Immature natural killer cell (primary cell): ENCODE measurements at places on chromosomes 6 and 20. TPM values are rescaled to one million over a fixed set of nuclear protein-coding genes. Genes with fewer than 3 reads are reported as not detected.
A peak's percentile ranks its signal among the peaks of the same experiment; 100 is the strongest.

- no peak for DNase-seq
These were observed 59.1 kb downstream of the KIF16B start for GRCh38 chr20:16514140-16514539.

FAXC gene
- polyA plus RNA-seq, result not detected

- DNase-seq, result no peak
These were observed 66.2 kb downstream of the SOBP start for GRCh38 chr6:107556082-107556481.

DNA sequence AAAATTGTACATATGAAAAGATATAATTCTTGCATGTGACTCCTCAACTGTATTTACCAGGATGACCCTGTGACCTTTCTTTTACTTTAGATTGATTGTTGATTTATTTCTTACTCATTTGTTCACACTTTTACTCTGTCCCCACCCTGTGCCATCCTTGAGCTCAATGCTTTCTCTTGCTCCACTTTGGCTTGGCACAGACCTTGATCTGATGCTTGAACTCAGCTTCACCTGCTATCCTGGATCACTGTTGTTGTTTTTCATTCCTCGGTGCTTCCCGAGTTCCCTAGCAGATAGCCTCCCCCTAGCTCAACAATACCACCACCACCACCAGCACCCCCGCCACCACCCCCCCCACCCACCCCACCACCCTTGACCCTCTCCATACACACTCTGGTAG, 102.1 kb downstream of the EYA4 start:
- no peak for DNase-seq

HCRTR2 gene
- polyA plus RNA-seq, result not detected

LPA gene
- not detected for polyA plus RNA-seq

TAP1 gene
- polyA plus RNA-seq, result 465 TPM

GRCh38 chr20:62381842-62382241, 5.1 kb upstream of the RPS21 start:
- DNase-seq, result no peak

- DNase-seq, result no peak
These were observed 26.8 kb downstream of the JAG1 start for GRCh38 chr20:10646886-10647420.

- no peak for DNase-seq
These were observed 24.3 kb upstream of the IL17A start for GRCh38 chr6:52161689-52162438.

DNA sequence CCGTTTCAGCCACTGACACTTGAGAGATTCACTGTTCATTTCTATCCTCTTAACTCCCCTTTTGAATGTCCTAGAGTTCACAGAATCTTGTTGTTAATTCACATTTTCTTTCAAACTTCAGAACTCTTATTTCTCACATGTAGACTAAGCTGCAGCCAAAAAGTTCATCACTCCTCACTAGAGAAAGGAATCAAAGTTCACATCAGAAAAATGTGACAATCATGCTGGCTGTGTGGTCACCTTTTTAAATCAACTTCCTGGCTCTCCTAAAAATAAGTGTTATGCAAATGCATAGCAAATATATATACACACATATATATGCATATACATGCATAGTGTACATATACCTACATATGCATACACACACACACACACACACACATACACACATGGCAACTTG, 123.0 kb downstream of the CBLN4 start:
- no peak for DNase-seq

CCM2L gene
- not detected for polyA plus RNA-seq

SLC22A1 gene
- polyA plus RNA-seq, result 2.1 TPM

OR2J3 gene
- not detected for polyA plus RNA-seq

GRCh38 chr6:102764317-102764716, 1370.8 kb downstream of the GRIK2 start:
- DNase-seq, result no peak

GRCh38 chr20:48962976-48963771, 41.7 kb downstream of the ARFGEF2 start:
- DNase-seq, result no peak

GRCh38 chr6:33898771-33899170, 95.0 kb upstream of the MLN start:
- no peak for DNase-seq

GRCh38 chr6:112015725-112016124, 38.2 kb upstream of the CCN6 start:
- no peak for DNase-seq

TMEM170B gene
- 0.17 TPM for polyA plus RNA-seq

DNA sequence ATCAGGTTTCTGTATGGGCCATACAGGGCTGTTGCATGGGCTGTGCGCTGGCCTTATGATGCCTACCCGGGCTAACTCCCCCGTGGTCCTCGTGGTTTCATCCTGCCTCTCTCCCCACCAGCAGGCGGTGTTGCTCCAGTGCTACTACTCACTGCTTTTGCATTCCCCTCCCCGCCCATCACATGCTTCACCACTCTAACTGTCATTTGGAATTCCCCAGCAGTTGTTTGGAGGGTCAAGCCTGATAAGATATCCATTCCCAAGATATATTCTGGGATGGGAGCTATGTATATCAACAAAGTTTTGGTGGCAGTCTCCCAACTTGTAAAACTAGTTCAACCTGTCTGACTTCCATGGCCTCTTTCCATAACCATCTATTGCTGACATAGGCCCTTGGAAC, 233.2 kb upstream of the SOX4 start:
- DNase-seq, result no peak

DUSP22 gene
- polyA plus RNA-seq, result 80.1 TPM

C20orf202 gene
- not detected for polyA plus RNA-seq

TMEM63B gene
- 1.7 TPM for polyA plus RNA-seq

- no peak for DNase-seq
These were observed 280.4 kb downstream of the UBE3D start for GRCh38 chr6:82785206-82785605.

GGT7 gene
- polyA plus RNA-seq, result 2.6 TPM

GRCh38 chr6:10405513-10405900, 9.4 kb downstream of the TFAP2A start:
- no peak for DNase-seq

DNA sequence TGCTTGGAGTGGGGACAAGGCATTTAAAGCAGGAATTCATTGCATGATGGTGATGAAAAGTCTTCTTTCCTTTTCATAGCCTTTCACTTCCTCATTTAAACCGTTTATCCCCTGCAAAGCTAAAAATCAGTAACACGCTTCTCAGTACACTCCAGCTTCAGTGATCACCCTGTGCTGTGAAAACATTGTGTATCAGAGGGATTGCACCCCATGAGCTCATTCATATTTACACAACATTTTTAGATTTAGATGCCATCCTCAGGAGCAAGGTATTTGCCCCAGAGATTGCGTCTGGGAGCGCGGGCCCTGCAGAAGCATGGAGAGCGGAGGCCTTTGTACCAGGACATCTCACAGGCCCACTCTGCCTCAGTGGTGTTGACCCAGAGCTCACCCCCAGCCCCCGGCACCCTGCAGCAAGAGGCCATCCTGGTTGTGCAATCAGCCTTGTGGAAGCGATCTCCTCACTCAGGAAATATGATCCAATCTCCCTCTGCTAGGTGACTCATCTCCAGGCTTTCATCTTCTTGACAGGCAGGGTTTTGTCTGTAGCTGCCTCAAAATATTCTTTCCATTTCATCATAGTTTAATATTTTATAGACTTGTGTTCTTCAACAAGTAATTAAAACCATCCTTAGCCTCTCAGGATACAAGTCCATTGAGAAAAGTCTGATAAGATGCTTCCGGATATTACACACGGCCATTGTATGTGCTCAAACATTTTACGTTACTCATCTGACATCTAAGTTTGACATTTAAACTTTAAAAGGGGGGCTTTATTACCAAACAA, 38.9 kb upstream of the THBS2 start:
- no peak for DNase-seq

- DNase-seq, result no peak
These were observed 12.9 kb downstream of the PARD6B start for GRCh38 chr20:50744143-50744792.

DNA sequence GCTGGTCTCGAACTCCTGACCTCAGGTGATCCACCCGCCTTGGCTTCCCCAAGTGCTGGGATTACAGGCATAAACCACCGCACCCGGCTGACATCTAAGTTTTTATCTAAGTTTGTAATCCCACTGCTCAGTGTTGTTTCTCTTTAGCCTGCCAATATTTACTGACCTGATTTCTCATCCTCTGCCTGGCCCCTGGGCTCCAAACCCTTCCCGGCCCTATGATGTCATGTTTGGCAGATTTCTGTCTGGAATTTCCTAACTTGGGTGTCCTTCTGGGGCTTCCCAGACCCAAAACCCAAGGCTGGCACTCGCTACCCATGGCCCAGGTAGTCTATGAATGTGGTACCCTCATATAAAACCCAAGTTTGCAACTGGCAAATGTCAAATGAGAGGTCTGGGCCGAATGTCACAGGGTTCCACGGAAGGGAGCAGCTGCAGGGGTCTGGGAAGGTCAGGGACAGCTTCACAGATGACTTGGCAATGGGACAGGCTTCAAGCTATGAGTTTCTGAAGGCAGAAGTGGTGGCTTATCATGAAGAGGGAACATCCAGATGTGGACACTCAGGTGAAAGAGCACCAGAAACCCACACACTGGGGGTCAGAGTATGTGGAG, 54.9 kb downstream of the TMEM170B start:
- DNase-seq, result no peak

DNA sequence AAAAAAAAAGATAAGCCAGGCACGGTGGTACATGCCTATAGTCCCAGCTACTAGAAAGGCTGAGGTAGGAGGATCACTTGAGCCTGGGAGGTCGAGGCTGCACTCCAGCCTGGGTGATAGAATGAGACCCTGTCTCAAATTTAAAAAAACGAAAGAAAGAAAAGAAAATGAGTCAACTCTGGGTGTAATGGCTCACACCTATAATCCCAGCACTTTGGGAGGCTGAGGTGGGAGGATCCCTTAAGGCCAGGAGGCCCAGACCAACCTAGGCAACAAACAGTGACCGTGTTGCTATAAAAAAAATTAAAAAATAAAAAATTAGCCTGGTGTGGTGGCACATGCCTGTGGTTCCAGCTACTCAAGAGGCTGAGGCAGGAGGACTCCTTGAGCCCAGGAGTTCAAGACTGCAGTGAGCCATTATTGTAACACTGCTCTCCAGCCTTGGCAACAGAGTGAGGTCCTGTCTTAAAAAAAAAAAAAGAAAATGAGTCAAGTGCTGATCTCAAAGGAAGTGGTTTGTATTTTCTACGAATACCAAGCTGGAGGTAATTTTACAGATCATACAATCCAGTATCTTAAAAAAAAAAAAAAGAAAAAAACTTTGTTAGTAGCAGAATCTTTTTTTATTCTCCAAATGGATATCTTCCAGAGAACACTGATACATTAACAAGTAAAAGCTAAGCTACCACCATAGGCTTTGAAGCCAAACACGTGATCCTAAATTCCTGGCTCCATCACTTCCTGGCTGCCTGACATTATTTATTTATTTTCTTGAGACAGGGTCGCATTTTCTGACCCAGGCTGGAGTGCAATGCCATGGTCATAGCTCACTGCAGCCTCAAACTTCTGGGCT, 5.7 kb downstream of the COMMD7 start:
- DNase-seq, result peak; percentile 53

GRCh38 chr6:112189494-112189893, 64.9 kb downstream of the LAMA4 start:
- DNase-seq, result no peak

OPN5 gene
- polyA plus RNA-seq, result not detected

GRCh38 chr6:156780962-156781853, 4.0 kb downstream of the ARID1B start:
- DNase-seq, result no peak

DNA sequence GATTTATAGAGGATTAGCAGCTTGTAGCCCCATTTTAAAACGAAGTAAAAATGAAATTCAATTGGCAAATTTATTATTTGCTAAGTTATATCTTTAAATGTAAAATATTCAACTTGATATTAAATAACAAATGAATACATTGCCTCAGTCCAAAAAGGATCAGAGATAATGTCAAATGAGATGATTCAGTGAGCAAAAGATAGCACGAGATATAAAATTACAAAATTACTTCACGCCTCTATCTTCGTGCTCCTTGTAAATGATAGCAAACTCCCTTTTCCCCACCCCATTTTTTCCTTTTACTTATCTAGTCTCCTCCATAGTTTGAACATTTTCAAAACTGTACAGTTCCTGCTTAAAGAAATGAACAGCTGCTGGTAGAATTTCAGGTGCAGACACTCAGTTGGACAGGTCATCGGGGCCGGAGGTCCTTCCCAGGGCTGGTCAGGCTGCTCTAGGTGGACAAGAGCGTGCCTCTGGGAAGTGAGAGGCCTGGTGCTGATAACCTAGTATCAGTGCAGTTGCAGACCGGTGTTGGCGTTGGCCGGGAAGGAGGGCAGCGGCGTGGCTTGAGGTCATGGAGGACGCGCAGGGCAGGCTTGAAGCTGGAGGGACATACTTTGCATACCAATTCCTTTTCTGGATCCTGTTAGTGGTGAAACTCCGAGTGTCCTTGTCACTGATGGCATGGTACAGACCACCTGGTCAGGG, 83.9 kb downstream of the CDC5L start:
- DNase-seq, result no peak

PPP1R16B gene
- 24.9 TPM for polyA plus RNA-seq

DNA sequence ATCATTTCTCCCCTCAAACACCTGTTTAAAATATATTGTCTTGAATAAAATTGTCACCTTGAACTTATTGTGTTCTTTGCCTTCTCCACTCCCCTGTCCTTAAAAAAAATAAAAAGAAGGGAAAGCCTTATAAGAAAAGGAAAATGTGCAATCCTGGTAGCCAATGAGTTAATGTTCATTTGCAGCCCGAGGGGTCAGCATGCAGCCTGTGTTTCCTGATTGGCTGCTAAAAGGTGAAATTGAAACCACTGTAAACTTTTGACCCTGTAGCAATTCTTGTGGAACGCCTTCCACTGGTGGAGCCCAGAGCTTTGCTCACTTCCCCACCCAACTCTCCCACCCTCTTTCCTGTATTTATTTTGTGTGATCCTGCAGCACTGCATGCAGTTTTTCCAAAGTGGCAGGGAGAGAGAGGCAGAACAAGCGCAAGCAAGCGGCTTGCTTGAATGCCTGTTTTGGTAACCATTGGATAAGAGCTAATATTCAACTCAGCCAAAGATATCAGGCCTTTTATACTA, 74.9 kb downstream of the NCOA3 start:
- peak; percentile 10 for DNase-seq

DNA sequence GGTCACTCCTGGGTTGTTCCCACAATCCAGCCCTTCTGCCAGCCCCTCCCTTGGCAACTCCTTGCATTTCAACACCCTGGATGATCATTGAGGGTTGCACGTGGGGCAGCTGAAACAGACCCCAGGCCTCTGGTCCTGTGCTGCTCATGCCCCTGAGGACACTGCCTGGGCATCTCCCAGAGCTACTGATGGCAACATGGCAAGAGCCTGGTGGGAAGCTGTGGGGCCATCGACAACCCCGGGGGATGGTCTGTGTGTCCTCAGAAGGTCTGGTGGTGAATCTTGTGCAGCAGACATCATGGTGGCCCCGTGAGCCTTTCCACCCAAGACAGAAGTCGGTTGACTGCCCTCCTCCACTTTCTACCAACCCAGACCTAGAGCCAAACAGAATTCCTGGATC, 4.9 kb upstream of the ANGPT4 start:
- no peak for DNase-seq
